Activated CD4-positive, alpha-beta T cell treated with anti-CD3 and anti-CD28 coated beads for 24 hours (primary cell): ENCODE measurements at places on chromosomes 2 and 18.

- DNase-seq: no peak
These were observed 900.1 kb upstream of the SOX11 start for GRCh38 chr2:4792126-4792525.

DNA sequence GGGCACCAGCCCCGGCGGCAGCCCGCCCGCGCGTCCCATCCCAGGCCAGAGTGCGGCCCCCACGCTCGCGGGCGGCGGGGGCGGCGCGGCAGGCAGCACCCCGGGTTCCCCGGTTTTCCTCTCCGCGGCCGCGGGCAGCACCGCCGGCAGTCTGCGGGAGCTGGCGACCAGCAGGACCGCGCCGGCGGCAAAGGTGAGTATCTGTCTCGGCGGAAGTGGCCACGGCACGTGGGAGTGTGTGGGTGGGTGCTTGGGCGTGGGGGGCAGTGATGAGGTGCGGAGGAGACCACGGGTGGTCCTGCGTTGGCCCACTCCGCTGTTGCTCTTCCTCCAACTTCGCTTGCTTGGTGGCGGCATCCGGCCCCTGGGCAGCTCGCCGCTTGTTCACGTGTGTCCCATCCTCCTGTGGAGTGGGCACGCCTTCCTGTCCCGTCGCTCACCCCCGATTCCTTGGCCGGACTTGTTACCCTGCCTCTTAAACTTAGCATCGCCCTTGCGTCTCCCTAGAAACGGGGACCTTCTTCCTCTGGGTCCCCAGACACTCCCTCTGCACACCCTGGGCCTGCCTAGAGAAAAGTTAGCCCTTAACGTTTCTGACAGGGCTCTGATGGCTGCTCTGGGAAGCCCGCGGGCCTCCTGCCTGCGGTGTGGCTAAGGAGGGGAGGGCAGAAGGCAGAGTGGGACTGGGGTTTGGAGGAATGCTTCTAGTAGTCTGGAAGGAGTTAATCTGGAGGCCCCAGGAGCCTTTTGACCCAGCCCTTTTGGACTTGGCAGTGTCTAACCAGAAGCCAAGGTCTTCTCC, 1.1 kb downstream of the SH3RF3 start:
- no peak for DNase-seq

- no peak for DNase-seq
These were observed 4.5 kb downstream of the SEMA4F start for GRCh38 chr2:74658516-74658915.

DNA sequence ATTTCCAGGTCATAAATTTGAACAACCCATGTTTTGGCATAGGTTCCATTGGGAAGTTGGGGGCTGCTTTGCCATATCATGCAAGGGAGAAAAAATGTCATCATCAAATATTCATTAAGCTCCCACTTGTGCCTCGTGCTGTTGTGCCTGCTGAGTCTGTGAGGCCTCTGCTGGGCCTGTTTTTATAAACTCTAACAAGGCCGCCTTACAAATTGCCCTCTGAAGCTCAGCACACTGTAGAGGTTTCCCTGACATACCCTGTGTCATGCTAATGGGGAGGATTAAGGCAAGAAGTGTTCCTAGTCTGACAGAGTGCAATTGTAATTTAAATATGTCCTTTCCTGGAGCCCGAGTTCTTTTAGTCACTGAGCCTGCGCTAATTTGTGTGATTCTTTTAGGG, 17.6 kb downstream of the OSBPL6 start:
- DNase-seq: no peak

DNA sequence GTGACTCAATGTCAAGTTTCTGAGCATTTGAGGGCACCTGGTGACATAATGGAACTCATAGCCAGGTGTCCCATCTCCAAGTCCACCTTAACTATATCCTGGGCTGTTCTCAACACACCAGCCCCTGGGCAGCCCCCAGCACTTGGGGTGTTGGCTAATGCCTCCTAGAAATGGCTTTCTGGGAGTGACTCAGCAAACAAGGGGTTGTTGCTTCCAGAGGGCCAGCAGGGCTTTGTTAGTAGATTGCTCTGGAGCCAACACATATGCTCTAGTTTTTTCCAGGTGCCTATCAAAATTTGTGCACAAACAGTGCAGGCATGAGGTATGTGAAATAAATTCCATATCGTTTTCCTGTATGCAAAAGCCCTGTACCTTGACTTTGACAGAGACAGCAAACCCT, 448.4 kb downstream of the SLC4A3 start:
- DNase-seq: no peak

- no peak for DNase-seq
These were observed 485.8 kb upstream of the POU3F3 start for GRCh38 chr2:104368089-104368488.

DNA sequence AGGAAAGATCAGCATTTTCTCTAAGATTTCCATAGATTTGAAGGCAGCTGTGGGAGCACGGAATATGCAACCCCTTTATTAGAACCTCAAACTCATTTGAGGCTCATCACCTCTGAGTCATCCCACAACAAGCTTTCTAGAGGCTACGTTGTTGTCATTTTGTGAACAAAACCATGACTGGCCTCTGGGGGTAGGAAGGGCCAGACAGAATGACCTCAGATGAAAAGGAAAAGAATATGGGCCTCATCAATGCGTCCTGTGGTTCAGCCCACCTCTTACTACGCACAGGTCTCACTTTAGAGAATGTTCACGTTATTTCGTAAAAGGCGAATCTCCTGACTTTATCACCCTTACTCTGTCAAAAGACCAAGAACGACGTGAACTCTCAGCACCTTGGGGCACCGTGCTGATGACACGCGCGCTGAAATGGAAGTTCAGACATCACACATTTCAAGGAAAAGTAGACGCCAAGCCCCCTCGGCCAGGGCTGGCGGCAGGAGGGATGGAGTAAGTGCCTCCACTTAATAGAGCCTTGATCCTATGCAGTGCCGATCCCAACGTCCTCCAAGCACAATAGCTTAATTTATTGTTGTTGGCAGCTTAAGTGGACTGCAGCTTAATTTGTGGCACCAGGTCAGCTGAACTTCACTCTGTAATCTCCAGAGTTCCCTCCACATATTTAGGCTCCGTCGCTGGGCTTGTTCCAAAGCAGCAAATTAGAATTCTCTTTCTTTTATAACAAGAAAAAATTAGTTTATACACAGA, 208.3 kb downstream of the EIPR1 start:
- no peak for DNase-seq

DNA sequence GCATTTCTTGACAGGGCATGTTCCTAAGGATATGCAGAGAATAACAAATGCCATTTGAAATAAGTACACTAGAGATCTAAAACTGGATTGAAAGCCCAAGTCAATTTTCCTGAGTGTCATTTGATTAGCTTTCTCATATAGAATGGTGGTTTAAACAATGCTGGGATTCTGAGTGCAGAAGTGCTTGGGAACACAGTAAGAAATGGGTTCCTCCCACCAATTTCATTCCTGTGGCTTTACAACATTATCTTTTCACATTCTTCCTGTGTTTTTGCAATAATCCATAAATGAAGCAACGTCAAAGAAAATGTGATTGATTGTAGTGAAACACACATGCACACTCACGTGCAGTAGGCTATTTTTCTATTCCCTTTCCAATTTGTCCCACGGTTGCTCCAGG, 1858.4 kb upstream of the PIK3C3 start:
- DNase-seq: no peak

DNA sequence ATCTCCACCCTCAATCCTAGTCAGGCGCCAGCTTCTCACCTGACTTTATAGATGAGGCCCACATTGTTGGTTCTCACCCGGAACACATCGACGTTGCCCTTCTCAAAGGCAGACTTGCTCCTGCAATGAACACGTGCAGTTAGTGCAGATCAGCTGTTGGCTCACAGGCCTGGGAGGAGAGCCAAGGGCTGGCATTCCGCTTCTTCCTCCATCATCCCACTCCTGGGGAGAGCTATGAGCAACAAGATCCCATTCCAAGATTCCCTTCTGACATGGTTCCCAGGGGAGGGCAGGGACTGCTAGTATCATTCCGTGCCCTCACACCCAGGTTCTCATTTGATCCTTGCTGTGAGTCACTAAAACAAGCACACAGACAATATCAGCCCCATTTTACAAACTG, 15.1 kb downstream of the LOXHD1 start:
- no peak for DNase-seq
